Fibroblast of skin of right quadriceps (primary cell): ENCODE measurements at places on chromosomes 11 and 22.

- DNase-seq: no peak
These were observed 77.0 kb downstream of the RAB38 start for GRCh38 chr11:88098289-88098688.

GRCh38 chr11:27013781-27014361, 20.0 kb downstream of the FIBIN start:
- DNase-seq: peak; percentile 75

DNA sequence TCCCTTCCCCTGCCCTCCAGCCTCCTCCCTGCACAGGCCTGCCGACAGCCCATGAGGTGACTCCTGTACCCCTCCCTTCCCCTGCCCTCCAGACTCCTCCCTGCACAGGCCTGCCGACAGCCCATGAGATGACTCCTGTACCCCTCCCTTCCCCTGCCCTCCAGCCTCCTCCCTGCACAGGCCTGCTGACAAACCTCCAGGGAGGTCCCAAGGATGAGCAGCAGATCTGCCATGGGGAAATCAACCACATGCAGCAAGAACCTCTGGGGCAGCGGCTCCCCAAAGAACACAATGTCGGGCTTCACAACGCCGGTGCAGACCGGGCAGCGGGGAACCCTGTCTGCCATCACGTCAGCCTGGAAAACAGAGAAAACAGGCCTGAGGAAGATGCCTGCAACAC, 12.3 kb downstream of the SIRT3 start:
- no peak for DNase-seq

DNA sequence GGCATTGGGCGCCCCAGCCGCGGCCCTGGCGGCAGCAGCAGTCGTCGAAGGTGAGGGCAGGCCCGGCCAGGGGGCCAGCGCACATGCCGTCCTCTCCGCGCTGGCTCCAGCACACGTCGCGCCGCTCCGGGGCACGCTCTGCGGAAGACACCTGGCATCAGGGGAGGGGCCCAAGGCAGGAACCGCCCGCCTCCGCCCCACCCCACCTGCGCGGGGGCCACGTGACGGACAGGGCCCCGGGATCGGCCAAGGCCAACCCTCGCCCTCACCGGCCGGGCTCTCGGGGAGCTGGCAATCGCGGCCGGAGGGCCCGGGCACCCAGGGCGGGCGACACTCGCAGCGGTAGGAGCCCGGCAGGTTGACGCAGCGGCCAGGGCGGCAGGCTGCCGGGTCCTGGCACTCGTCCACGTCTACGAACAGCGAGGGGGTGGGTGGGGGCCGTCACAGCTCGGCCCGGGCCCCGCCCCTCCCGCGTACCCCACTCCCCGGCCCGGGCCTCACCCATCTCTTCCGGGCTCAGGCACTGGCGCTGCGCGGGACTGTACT, 14.9 kb downstream of the SCYL1 start:
- DNase-seq: no peak

- no peak for DNase-seq
These were observed 7.9 kb downstream of the SLC35C1 start for GRCh38 chr11:45812581-45813548.

- DNase-seq: no peak
These were observed 24.6 kb downstream of the IGF2 start for GRCh38 chr11:2114430-2115241.

- peak; percentile 31 for DNase-seq
These were observed 76.3 kb upstream of the SUSD2 start for GRCh38 chr22:24105013-24105360.

DNA sequence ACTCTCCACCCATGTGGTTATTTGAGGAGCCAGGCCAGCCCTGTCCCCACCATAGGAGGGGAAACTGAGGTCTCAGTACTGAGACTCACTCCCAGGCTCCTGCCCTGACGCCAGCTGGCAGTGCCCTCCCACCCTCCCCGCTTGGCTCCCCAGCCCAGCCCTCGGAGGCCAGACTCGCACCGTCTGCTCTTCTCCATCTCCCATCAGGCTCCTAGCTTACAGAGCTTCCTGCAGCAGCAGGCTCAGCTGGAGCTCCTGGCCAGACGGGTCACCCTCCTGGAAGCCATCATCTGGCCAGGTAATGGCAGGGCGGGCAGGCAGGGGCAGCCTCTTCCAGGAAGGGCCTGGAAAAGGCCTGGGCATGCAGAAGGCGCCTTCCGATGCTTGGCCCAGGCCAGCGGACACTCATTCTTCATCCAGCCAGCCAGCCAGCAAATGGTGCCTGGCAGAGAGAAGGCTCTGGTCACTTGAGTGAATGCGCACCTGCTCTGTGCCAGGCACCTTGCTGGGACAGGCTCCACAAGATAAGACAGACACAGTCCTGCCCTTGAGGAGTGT, 12.6 kb downstream of the RHBDD3 start:
- DNase-seq: no peak

DNA sequence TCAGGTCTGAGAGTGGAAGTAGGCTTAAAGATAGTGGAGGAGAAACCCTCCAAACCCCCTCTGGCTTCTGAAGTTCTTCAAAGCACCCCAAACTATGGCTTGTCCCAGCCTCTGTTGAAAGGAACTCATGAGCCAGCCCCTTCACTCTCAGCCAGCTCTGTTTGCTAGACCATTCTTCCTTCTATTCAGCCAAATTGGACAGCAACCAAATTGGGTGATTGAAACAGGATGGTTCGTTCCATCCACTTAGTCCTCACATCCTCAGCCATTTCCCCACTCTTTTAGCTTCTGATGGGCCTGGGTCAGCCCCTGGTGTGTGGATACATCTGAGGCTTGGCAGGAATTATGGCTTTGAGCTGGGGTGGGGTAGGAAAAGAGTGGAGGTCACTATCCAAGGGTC, 4.5 kb downstream of the HTR3A start:
- DNase-seq: no peak
